ENCODE measurements at places on chromosomes 1 and 21.

GRCh38 chr1:92376345-92376744, 77.5 kb downstream of the RPAP2 start:
- no peak for DNase-seq

DNA sequence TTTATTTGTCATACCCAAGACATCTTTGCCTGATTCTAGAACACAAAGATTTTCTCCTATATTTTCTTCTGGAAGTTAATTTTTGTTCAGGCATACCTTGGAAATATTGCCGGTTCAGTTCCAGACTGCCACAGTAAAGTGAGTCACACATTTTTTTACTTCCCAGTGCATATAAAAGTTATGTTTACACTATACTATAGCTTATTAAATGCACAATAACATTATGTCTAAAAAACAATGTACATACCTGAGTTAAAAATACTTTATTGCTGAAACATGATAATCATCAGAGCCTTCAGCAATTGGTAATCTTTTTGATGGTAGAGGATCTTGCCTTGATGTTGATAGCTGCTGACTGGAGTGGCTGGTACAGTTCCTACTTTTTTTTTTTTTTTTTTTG, 10.0 kb downstream of the SMCP start:
- no peak for DNase-seq

DNA sequence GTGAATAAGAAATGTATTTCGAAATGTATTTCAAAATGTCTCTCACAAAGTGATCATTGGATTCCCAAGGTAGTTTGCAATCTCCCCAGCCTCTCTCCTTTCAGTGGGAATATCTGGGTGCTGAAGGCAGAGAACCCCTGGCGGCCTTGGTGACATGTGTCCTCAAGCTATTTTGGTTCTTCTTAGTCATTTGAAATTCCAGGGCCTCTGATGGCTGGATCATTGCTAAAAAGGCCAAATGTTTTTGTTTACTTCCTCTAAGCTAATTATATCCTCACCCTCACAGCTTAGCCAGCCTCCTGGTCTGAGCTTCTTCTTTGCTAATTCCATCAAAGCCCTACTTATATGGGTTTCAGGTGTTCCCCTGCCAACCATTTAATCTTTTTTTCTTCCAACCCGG, 71.2 kb downstream of the LRRC40 start:
- no peak for DNase-seq

DNA sequence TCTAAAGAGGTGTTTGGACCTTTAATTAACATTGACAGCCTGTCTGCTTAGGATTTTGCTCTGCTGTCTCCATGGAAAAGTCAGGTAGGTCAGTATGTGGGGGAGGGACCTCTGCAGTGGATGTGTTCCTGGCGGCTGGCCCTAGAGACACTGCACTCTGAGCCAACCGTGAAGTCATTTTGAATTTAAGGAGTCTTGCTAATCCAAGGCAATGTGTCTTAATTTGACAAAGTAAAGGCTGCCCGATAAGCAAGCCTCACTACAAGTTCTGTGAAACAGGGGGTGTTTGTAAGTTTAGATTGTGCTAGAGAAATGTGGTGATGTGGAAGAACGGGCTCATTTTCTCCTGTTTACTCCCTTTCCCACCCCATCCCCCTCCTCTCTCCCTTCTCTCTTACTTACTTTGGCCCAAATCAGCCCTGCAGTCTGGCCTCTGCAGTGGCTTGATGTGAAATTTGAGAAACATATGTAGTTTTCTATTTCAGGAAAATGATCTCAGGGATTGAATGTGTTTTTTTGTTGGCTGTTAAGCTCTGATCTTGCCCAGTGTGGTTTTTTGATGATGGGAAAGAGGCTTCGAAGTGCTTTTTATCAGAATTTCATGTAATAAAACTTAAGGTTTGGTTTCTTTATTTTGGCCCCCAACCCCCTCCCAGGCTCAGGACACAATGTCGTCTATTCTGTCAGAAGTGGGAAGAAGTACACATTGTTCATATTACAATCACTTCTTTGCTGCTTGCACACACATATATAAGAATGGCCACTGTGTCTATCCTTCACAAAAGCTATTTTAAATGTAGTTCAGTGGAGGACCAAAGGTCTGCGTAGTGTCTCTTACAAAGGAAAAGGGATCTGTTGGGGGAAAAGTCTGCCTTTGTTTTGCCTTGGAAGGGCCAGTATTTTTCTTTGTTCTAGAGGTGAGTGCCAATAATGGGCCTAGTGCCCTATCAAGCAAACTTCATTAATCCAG, 96.6 kb downstream of the FGGY start:
- DNase-seq = peak; percentile 2

DNA sequence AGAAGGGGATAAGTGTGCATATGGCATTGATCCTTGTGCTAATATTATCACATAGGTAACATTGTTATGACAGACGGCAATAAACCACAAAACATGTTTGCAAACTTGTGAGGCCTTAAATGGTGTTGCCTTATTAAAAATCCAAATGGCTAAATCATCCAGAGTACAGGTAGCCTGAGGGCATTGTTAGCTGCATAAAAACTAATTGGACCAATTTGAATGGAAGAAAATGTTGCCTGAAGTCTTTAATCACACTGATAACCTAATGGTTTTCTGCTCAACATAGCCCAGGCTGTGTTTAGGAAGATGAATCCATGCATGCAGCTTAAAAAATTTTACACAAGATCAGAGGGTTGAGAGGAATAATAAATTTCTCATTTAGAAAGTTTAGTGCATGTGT, 19.4 kb upstream of the LRRC53 start:
- no peak for DNase-seq

- DNase-seq = no peak
Observed at GRCh38 chr1:182709855-182710254, 25.5 kb upstream of the RGS8 start.

All from nucleus accumbens (tissue), 56 donors.